NCI-H1105 treated with DMSO at 0.1 percent for 48 hours (cell line): ENCODE measurements at places on chromosomes 2 and 18.
A peak's percentile ranks its signal among the peaks of the same experiment; 100 is the strongest.

DNA sequence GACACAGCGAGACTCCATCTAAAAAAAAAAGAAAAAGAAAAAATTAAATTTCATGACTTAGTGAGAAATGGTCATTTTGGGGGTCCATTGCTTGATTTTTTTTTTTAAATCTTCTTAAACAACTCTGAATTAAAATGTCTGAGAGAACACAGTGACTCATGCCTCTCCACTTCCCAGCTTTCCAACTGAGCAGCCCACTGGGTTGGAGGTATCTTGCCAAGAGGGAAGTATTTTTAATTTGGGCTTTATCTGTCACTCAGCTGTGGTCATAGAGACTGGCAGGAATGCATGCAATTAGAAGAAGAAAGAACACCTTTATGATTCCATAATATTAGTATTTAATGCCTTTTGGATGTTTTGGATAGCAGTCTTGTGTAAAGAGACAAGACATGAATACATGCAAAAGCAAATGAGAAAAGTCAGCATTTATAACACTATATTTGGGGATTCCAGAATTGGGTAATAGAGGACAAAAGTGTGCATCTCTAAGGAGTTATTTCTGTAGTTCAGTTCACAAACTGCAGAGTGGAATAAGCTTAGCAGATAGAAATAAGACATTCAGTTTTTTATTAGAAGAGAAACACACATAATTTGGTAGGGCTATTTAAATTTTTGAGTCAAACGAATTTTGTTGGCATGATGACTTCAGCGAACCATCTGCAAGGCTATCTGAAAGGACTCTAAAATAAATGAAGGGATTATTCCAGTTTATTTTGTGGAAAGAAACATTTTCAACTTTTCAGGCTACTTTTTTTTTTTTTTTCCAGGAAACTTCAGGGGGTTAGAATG lies 254.8 kb downstream of the TGIF1 start:
- no peak for DNase-seq

DNA sequence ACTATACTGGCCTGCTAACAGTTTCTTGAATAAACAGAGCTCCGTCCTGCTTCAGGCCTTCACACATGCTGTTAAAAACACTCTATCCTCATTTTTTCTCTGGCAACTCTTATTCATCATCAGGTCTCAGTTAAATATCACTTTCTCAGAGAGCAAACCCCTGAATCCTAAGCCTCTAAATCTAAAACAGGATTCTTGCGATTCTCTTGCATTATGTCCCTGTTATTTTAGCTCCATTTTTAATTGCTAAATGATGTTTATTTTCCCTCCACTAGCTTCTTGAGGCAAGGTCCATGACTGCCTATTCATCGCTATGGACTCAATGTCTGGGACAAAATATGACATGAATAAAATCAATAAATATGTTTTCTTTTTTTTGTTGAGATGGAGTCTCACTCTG lies 190.7 kb upstream of the SMAD7 start:
- DNase-seq: no peak

DNA sequence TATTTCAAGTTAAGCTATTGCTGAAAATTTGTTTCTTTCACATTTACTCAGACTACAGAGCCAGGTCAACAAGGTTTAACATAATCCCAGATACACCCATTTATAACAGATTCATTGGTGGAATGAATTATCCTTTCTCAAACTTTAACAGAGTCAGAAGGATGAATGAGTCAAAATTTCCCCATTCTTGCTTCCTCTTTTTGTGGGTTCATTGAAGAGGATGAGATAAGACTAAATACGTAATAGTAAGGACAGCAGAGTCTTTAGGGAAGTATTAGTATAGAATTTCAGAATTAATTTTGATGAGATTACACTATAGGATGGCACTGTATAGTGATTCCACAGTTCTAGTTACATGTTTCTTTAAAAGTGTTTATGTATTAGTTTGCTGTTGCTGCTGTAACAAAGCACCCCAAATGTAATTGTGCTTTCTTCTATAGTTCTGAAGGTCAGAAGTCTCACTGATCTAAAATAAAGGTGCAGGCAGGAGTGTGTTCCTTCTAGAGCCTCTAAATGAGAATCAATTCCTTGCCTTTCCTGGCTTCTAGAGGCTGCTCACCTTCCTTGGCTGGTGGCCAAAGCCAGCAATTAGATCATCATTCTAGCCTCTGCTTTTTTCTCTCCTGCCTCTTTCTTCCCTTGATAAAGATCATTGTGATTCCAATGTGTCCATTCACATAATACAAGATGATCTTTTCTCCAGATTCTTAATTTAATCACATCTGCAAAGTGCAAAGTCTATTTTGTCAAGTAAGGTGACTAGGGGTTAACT lies 309.3 kb upstream of the PIK3C3 start:
- DNase-seq: peak; percentile 41

- no peak for DNase-seq
These were observed 61.8 kb downstream of the RFTN2 start for GRCh38 chr2:197613509-197613987.

DNA sequence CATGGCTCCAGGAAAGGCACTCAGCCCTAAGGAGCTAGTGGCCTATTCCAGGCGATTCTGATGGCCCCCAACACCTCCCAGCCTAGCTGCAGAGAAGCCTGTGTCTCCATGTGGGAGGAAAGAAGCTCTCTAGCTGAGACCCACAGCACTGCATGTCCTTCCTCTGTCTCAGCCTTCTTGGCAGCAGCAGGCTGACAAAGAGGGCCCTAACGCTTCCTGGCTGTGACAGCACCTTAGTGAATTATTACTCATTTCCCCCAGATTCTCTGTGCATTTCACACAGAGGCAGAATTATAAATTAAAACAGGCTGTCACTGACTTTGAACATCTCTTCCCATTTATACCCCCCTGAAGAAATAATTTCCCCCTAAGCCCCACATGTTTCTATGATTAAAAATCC lies 206.8 kb downstream of the CLIP4 start:
- no peak for DNase-seq

DNA sequence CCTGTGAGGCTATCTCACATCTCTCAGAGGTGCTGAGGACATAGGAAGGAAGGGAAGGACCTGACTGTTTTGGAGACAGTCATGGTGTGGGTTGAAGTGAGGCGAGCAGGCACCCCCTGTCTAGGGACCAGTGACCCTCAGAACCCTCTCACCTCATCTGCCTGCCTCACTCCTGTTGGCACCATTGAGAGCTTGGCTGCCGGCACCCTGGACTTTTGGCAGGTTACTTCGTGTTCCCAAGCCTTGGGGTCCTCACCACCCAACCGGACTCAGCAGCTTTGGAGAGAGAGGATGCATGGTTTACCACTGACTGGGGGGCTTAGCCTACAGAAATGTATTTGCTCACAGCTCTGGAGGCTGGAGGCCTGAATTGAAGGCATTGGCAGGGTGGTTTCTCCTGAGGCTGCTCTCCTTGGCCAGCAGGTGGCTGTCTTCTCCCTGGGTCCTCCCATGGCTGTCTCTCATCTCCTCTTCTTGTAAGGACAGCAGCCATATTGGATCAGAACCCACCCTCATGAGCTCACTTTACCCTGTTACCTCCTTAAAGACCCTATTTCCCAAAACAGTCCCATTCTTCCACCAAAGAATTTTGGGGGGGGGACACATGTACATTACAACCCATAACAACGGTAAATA lies 142.0 kb downstream of the TSN start:
- DNase-seq: peak; percentile 28

DNA sequence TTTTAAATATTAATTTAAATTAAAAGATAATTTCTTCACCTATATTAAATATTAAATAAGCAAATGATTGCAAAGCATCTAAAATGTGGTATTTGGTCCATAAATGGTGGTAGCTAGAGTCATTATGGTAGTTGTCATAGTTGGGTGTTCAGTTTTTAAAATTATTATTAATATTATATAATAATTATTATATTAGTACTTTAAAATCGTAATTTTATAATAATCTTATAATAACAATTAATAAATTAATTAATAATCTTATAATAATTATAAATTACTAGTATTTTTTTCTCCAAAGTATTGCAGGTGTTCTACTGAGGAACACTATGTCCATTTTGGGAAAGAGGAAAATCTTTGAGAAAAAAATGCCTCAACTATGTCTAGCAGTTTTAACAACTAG lies 835.5 kb upstream of the GCFC2 start:
- no peak for DNase-seq

GRCh38 chr2:165877565-165878550 lies 75.7 kb downstream of the TTC21B start:
- DNase-seq: no peak

DNA sequence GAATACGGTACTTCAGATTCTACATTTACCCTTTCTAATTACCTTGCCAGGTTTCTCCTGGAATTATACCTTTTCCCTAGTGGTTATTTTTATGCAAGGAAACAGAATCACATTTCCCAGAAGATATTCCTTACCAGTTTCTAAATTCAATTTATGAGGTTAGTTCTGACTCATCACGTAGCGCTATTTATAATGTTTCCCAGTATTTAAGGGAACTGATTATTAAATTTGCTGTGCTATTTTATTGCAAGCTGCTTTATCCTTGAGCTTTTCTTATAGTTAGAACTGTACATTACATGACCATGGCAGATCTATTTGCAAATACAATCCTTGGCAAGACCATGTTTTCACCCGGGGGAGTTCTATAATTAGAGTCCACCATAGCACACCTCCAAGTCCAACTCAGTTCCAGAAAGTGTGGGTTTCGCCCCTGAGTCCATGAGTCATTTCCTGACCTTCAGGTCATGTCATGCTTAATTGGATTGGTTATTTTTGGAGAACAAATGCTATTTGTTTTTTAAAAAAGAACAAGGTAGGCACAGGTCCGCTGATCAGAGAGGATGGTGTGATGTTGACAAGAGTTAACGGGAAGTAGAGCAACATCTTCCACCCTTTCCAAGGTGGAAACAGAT lies 126.6 kb downstream of the ZNF532 start:
- DNase-seq: no peak

- DNase-seq: no peak
These were observed 220.6 kb upstream of the COPS8 start for GRCh38 chr2:236865052-236865451.

DNA sequence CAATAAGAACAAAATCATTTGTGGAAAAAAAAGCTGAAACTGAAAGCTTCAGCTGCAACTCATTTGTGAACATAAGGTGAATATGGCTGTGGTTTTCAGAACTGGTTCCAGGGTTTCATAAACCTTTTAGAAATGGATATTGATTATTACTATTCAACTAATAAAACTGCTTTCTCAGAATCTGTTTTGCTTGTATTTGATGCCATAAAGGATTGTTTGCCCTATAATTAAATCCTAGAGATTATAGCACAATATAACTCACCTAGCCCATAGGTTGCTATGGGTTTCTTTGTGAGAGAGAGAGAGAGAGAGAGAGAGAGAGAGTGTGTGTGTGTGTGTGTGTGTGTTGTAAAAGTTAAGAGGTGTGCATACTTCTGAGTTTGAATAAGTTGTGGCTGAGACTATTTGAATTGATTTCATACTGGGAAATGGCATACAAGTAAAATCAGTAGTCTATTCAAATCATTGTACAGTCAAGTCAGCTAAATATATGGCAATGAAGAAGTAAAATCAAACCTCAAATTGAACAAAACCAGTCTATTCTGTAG lies 339.2 kb downstream of the ARHGAP15 start:
- DNase-seq: no peak

- DNase-seq: peak; percentile 75
These were observed 396.8 kb downstream of the NCKAP5 start for GRCh38 chr2:133171393-133172004.

GRCh38 chr18:61856678-61857077 lies 36.1 kb downstream of the RNF152 start:
- peak; percentile 43 for DNase-seq

DNA sequence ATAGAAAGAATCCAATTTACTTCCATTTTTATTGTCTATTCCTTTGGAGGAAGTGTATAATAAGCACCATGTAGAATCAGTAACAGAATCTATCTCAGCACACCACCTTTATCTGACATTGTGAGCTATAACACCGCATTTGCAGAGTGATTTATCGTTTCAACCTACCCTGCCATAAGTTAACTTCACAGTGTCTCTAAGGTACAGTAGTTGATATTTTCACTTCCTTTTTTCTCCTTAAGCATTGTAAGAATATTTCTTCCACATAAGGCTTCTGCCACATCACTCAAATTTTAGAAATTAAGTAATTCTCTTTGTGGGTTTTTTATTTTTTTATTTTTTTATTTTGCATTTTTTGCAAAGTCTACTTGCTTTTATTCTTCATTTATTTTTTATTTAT lies 107.1 kb downstream of the TMX3 start:
- no peak for DNase-seq

GRCh38 chr2:95307036-95307435 lies 9.9 kb downstream of the KCNIP3 start:
- no peak for DNase-seq

- no peak for DNase-seq
These were observed 71.0 kb downstream of the NGEF start for GRCh38 chr2:232941912-232942594.

GRCh38 chr2:105872142-105872728 lies 127.5 kb downstream of the NCK2 start:
- no peak for DNase-seq

- no peak for DNase-seq
These were observed 92.1 kb downstream of the ARHGEF33 start for GRCh38 chr2:38981670-38982357.

DNA sequence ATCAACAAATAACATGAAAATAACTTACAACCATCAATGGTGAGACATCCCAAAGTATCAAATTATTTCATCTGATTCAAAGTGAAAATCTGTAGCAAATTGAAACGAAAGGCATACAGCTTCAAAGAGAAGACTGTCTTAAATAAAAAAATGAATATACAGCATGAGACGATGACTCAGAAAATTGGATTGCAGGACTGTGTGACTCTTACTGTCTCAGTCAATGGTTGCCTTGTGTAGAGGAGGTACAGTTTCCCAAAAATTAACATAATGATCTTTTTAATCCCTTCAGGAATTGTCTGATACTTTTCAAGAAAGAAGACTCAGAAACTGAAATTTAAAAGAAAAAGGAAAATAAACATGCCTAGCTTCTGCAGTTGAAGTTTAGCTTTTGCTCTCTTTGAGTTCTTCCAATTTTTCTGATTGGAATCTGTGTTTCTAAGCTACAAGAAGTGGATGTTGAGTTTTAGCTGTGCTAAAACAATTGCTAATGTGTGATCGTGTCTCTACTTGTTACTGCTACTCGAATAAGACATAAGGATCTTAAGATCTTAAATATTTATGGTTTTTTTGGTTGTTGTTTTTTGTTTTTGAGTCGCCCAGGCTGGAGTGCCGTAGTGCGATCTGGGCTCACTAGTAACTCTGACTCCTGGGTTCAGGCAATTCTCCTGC lies 41.1 kb upstream of the EPB41L3 start:
- no peak for DNase-seq

DNA sequence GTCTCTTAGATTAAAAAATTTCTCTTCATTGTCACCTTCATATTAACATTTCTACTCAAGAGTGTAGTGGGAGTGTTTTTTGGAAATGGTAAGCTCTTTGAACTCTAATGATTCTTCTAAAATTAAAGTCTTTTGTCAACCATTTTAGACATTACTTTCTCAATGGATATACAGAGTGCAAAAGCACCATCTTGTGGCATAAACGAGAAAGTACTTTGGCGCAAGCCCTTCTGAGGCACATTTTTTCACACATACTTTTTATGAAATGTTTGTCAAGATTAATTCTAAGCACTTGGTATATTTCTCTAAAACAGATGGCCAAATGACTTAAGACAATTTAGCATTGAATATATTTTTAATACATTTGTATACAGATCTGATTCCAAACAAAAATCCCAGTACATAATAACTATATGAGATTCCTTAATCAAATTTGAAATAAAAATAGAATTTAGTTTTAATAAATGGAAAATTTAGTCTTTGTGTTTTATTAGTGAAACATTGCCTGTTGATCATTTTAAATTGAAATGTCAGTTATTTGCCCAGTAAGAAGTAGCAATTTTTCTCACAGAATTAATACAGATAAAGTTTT lies 63.3 kb upstream of the GALNT5 start:
- DNase-seq: peak; percentile 40
